AG08395 (cell line): ENCODE measurements at places on chromosomes 11 and 22.
A peak's percentile ranks its signal among the peaks of the same experiment; 100 is the strongest.

DNA sequence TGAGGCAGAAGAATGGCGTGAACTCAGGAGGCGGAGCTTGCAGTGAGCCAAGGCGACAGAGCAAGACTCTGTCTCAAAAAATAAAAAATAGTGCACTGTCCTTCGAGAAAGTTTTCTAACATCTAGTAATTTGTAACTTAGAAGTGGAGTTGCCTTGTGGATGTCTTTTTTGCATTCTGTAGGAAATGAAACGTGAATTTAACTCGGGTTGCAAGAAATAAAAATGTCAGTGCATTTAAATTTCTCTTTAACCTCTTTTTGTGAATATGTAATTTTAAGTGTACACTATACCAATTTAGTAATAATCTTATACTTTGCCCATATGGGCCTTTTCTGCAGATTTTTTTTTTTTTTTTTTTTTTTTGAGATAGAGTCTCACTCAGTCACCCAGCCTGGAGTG is 26.2 kb upstream of the CRKL start:
- DNase-seq: no peak

- no peak for DNase-seq
These were observed 495.6 kb upstream of the LRRC4C start for GRCh38 chr11:41955066-41955465.

- no peak for DNase-seq
These were observed 318.7 kb downstream of the BUD13 start for GRCh38 chr11:116454020-116454645.

- DNase-seq: no peak
These were observed 298.4 kb upstream of the MTNR1B start for GRCh38 chr11:92671081-92671480.

- no peak for DNase-seq
These were observed 642 bp downstream of the NAA40 start for GRCh38 chr11:63939397-63939891.

DNA sequence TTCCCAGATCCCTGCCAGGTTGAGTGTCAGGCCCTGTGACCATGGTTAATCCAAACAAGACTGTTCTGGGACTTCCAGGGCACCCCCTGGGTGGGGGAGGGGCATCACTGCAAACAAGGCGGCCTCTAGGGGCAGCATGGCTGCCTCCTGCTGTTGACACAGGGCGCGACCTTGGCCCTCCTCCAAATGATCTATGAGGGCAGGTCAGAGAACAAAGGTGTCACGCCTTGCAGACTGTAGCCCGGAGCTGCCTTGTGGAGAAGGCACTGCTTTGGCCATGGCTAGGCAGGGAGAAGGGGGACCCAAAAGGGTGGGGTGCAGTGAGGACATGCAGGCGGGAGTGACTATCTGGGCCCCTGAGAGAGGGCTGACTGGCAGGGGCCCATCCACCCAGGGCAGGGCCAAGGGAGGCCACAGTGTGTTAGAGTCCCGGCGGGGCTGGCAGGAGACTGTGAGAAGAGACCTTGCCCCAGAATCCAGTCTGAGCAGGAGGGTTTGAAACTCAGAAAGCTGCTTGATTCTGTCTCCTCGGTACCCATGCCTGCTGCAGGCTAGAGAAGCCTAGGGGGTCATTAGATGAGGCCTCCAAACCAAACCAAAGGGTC is 35.6 kb downstream of the KCNC1 start:
- DNase-seq: no peak

DNA sequence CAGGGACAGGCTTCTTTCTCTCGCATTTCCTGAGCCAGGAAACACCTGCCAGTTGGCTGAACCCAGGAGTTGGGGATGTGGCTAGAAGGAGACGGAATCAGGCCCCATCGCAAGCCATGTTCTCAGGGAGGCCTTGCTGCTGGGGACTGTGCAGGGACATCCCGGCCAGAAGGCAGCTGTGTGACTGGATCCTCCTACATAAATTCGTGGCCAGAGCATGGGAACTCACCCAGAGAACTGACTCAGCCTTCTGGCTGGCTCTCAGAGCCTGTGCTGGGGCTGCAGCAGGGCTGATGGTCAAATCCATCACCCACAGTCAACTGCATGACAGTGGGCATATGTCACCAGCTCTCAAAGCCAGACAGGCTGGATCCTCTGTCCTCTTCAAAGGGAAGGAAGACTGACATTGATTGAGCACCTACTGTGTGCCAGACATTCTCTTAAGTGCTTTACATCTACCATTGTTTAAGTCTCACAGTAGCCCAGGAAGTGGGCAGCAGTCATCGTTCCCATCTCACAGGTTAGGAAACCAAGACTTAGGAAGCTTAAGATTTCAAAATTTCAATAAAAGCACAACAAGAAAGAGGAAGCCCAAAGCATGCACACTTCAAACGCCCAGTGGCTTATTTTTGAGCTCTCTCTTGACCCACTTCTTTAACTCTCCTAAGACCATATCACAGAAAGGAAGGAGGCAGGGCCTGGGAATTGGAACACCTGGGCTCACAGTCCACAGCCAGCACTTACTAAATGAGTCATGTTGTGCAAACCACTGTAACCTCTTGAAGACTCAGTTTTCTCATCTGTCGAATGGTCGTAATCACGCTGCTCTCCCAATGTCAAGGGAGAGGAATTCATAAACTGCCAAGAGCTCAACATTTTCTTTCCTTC is 30.9 kb upstream of the CACNG2 start:
- peak; percentile 91 for DNase-seq

- no peak for DNase-seq
These were observed 902.4 kb upstream of the CCDC90B start for GRCh38 chr11:84188521-84188920.

DNA sequence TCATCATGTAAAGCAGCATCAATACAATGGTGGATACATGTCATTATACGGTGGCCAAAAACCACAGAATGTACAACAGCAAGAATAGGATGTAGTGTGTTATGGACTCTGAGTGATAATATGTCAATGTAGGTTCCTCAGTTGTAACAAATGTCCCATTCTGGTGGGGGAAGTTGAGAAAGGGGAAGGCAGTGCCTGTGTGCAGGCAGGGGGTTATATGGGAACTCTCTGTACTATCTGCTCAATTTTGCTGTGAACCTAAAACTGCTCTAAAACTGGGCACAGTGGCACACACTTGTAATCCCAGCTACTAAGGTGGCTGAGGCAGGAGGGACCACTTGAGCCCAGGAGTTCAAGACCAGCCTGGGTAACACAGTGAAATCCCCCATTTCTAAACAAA is 5.9 kb downstream of the CHKA start:
- no peak for DNase-seq

GRCh38 chr11:69635195-69635594 is 5.8 kb upstream of the CCND1 start:
- no peak for DNase-seq

- DNase-seq: no peak
These were observed 22.4 kb downstream of the ENTHD1 start for GRCh38 chr22:39871008-39871798.
